HFFc6 (cell line): ENCODE measurements at places on chromosomes 6 and 20.

DNA sequence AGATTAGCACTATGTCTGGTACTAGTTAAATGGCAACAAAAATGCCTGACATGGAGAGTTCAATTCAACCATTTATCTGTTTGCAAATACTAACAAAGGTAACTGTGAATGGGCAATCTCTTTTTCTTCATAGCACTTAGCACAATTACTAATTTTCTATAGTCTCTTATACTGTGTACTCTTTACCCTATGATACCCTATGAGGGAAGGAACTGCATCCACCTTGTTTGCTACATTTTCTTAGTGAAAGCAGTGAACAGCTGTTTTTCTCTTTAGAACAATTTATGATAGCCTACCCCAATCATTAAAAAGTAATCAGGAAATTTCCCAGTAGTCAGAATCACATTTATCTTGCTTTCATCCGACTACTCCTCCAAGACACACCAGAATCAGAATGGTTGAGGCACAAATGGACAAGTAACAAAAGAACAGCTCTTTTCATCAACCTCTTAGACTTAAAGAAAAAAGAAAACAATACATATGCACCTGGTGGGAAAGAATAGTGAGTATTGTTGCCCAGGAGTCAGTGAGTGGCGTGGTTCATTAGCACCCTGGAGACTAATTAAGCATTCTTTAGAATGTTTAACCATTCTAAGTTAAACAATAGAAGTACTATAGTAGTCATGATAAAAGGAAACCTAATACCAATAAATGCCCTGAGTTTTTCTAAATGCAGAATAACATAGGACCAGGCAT, 16.7 kb downstream of the ZNF292 start:
- no peak for DNase-seq

DNA sequence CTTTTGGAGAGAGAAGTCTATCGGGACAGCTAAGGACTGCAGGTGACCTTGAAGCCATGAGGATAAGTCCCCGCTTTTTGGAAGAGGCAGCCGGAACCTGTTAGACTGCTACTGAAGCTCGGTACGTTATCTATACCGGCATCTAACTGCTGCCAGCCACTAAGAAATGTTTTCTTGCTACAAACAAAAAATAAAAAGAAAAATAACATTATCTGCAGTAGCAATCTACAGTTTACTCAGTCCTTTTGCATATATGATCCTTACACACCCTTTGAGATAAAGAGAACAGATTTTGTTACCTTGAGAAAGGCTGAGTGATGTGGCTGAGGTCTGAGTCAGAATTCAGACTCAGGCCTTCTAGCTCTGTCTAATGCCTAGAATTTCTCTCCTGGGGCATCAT, 314.6 kb downstream of the CDH26 start:
- DNase-seq, result no peak

DNA sequence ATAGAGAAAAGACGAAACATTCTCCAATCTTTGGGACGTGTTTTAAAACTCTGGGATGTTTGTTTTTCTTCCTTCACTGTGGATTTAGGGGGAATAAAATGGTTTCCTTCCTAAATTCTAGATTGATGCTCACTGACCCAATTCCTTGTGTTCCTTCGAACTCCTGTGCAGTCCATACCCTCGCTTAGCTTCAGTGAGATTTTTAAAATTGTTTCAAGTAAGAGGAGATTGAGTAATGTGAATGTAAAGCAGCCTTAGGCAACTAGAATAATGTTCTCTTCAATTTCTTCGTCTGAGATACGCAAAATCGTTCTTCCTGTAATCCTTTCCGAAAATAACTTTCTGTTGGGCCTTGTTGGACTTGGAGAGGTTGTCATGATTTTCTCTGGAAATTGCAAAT, 2.6 kb upstream of the VGLL2 start:
- no peak for DNase-seq

DNA sequence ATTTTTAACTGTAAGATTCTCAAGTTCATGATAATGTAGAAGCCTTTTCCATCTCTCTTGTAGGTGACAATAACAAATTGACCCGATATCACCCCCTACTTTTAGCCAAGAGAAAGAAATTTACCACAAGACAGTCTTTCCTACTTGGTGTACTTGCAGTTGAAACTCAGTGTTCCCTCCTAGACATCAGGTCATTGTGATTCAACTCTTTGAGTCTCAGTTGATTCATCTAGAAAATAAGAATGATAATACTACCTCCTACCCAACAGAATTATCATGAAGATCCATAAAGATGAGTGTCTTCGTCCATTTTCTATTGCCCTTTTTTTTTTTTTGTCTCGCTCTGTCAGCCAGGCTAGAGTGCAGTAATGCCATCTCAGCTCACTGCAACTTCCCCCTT, 51.3 kb upstream of the TRERF1 start:
- no peak for DNase-seq

GRCh38 chr20:16350465-16350864, 222.8 kb downstream of the KIF16B start:
- peak; percentile 2 for DNase-seq

- no peak for DNase-seq
Measured at GRCh38 chr20:20463933-20464374, 96.0 kb downstream of the INSM1 start.

DNA sequence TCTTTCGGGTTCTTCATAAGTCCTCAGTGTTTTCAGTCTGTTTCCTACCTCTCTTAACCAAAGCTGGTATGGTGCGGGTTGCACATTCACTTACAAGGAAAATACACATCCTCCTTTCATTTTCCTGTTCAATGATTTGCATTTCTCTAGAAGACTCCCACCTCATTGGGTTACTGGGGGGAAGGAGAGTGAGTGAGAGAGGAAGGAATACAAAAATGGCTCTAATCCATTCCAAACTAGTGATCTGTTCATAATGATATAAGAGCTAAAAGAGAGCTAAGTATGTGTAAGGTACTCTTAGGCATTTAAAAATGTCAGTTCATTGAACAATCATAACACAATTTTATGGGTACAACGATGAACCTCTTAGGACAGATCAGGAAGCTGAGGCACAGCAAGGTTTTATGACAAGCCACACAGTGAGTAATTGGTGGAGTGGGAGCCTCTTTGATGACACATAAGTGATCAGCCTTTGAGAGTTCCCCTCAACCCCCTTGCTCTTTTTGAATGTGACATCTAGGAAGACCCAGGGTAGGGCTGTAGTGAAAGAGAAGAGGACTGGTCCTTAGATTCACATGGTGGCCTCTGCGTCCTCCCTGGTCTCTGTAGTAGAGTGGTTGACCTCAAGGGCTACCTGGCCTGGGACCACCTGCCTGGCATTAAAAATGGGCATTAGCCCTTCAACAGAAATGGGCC, 328.4 kb upstream of the SOX4 start:
- no peak for DNase-seq

DNA sequence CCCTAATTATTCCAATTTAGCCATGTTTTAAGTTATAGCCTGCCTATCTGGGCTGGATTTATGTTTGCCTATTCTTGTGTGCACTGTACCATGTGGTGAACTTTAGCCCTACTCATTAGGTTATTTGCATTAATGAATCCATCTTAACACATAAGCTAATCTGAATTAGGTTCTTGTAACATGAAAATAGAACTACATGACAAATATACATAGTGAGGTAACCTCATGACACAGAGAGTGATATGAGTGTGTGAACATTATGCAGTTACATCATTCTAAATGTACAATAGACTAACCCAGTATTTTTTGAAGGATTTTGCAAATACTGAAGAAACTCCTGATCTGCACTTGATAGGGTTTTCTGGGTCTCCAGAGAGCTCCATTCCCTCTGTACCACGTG, 733.7 kb upstream of the CITED2 start:
- no peak for DNase-seq

DNA sequence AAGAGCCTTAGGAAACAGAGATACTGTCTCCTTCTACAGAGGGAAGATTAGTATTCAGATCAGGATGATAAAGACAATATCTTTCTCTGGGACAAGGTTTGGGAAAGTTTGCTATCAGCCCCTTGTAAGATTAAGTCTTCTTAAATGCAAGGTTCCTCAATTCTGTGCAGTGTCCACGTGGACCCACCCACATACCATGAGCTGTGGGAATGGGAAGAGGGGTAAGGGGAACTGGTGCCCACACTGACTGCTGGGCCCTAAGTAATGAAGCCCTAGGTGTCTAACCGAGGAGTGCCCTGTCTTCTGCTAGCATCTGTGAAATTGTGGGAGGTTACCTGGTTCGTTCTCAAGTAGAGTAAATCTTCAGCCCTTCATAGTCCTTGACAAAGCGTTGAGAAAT, 5.8 kb upstream of the SSTR4 start:
- DNase-seq, result no peak

DNA sequence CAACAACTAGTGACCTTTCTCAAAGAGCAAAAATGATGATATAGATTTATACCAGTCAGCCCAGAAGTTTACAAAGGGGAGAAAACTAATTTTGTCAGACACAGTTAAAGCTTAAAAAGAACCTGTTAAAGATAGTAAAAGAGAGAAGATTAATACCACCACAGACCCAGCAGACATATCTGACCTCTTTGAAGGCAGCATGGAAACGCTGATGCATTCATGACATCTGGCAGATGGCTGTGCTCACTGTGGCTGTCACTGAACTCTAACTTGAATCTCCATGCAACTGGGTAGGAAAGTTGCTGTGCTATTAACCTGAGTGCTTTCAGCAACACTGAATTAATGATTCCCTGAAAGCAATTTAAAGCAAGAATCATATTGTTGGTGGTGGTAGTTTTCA, 159.8 kb upstream of the PRDM1 start:
- no peak for DNase-seq

DNA sequence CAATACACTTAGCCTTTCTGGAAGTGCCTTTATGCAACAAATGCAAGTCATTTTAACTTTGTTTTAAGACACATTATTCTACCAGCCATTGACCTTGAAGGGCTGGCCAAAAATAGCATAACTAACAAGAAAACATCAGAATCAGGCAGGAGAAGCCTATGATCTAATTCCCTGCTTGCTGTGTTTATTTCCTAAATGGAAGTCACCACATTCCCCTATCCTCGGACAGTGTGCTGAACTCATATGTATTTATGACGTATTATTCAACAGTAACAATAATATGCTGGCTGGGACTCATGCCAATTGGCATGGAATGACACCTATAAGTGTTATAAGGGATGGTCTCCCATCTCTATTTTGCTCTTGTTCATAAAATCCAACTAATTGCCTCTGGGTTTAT, 140.7 kb downstream of the MAP3K7 start:
- DNase-seq, result no peak

GRCh38 chr6:25697537-25698340, 45.7 kb downstream of the SCGN start:
- peak; percentile 17 for DNase-seq

- DNase-seq, result peak; percentile 23
Measured at GRCh38 chr6:3509336-3509735, 52.5 kb upstream of the SLC22A23 start.
